ENCODE measurements at places on chromosomes 6 and 20.

DNA sequence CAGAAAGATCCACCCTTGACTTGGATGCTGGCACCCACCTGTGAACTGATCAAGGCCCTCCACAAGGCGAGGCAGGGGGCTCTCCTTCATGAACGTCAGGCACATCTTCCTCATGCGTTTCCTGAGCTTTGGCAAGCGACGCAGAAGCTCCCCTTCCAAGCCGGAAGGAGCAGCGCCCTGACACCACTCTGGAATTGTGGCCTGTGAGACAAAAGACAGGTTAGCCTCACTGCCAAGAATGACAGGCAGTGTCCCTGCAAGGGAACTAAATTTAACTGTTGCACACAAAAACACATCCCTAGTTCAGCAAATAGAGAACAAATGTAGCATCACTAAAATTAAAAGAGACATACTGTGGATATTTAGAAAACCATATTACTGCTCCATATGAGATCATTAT is 42.0 kb upstream of the LYRM2 start:
- DNase-seq = no peak

DNA sequence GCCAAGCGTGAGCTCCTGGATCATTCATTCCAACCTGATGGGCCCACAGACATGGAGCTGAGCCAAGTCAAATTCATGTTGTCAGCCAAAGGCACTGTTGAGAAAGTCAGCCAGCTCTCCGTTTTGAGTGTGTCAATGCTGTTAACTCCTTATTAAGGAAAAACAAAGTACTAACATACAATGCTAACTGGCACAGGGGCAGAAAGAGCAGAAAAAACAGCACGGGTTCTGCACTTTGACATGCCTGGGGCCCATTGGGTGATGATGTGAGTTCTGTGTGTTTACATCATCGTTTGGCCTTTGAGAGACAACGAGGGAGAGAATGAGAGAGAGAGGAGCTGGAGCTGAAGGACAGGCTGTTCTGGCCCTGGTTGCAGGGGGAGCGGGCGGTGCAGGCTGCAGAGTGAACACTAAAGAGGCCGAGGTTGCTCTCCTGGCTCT is 85.9 kb downstream of the SMOC2 start:
- no peak for DNase-seq

DNA sequence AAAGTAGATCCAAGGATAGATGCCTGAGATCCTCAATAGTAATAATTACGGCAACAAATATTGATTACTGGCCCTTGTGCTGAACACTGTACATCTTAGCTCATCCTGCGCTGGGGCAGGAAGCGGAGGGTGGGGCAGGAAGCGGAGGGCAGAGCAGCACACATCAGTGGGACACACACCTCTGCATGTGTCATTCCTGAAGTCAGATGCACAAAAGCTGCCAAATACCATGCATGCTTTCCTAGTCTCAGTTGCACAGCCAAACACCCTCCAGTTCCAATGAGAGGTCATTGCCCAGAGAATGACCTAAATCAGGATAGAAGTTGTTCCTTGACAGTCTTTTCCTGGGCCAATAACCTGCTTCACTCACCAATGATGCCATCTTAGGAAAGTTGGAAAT is 74.4 kb upstream of the FOXC1 start:
- no peak for DNase-seq

DNA sequence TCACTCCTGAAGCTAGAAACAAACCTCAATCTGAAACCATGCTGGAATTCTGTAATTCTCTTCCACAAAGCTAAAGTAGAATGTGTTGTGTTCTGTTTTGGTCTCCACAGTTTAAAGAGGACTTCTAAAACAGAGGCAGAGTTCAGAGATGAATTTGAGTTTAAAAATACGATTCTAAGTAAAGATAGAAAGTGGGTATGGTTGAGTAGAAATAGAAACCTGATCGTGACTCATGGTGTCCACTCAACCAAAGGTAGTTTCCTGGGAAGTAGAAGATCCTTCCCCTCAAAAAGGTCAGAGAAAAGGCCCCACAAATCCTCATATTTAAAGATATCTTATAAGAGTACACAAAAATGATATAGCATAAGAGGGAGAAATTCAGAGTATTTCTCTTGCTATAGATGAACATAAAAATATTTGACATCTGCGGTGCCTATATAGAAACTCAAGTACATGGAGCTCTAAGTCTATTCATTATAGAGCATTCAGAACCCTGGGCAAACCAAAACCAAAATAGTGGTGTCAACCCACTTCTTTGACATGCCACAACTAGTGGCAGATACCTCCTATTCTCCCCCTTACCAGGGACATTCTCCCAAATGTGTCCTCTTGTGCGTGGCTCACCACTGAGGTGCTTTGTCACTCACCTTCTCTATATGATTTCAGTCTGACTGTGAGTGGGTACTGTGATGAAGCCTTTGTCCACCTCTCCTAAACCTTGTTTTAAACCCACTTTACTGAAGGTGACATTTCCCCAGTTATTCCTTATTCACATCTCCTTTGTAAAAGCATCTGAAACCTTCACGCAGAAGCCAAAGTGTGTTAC is 84.5 kb downstream of the PLCB1 start:
- no peak for DNase-seq

GRCh38 chr6:14089224-14089623 is 28.3 kb upstream of the CD83 start:
- DNase-seq = no peak

GRCh38 chr6:110097443-110097842 is 82.0 kb downstream of the WASF1 start:
- no peak for DNase-seq

- DNase-seq = no peak
Measured at GRCh38 chr6:113696960-113697359, 160.2 kb upstream of the MARCKS start.

- DNase-seq = no peak
Measured at GRCh38 chr6:36912030-36912454, 26.3 kb downstream of the C6orf89 start.

DNA sequence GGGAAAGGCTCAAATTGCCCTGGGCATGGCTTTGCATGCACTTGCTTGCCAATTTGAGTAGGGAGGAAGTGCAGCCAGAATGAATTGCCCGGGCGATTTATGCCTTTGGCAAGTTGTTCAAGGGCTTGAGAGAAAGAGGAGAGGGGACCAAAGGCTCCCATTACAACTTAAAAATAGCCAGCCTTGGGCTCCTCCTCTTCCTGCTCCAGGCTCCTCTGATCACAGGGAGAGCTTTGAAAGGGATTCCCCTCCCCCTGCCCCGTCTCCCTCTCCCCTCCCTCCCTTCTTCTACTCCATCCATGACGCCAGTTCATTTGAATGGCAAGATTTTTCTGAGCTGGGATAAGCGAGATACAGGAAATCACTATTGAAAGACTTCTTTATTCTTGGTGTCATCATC is 304.9 kb upstream of the JAG1 start:
- DNase-seq = no peak

DNA sequence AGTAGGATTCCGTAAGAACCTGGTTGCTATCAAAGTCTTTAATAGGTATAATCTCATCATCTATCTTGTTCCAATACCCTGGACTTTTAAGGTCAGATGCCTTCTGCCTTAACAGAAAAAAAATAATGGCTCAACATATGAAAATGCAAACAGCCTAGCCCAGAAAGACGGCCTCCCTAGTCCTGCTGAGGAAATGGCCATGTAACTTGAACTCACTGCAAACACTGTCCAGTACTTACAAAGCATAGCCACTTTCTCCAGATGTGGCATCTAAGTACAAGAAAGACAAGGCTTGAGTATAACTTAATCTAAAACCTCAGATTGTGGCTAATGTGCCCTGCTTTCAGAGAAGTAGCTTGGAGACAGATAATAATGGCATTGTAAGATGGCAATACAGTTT is 26.5 kb downstream of the FASTKD5 start:
- DNase-seq = no peak

- DNase-seq = no peak
Measured at GRCh38 chr20:16621435-16622141, 48.3 kb upstream of the KIF16B start.

DNA sequence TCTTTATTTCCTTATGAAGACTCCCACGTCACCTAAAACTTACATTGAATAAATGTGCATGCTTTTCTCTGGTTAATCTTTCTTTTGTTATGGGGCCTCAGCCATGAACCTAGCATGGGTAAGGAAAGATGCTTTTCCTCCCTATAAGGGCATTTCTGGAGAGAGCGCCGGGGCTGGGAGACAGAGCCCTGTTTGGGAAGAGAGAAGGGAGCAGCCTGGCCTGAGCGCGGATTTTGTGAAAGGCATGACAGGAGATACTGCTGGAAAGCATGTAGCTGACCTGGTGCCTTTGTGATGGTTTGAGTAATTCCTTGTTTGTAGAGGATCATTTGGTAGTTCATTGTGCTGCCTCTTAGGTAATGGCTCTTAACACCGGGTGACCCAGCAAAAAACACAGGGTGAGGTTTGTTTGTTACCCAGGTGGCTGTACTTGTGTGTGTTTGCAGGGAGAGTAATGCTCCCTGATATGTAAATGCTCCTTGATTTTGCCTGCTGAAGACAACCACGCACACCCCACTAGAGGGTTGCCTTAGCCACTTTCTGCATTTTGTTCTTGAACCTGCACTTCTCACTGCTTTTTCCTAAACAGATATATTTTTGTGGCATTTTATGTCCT is 59.2 kb downstream of the ANKRD6 start:
- no peak for DNase-seq

DNA sequence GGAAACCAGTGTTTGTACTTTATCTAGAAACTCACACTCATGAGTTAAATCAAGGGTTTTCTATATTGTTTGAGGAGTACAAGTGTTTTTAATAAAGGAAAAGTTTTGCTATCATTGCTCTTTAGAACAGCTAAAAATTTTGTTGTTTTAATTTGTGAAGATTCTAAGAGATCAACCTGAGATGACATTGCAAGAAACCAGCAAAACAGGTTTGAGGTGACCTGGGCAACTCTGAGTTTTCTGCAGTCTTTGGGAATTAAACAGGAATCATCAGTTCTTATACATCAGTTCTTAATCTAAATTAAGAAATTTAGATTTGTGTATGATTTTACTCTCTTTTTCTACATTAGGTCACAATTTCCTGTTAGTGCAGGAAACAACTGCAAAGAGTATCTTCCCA is 114.5 kb downstream of the JAG1 start:
- no peak for DNase-seq

GRCh38 chr6:113809826-113810225 is 47.3 kb upstream of the MARCKS start:
- DNase-seq = no peak

GRCh38 chr6:142934106-142934505 is 10.9 kb downstream of the HIVEP2 start:
- DNase-seq = no peak

- no peak for DNase-seq
Measured at GRCh38 chr6:107578642-107579341, 88.9 kb downstream of the SOBP start.

DNA sequence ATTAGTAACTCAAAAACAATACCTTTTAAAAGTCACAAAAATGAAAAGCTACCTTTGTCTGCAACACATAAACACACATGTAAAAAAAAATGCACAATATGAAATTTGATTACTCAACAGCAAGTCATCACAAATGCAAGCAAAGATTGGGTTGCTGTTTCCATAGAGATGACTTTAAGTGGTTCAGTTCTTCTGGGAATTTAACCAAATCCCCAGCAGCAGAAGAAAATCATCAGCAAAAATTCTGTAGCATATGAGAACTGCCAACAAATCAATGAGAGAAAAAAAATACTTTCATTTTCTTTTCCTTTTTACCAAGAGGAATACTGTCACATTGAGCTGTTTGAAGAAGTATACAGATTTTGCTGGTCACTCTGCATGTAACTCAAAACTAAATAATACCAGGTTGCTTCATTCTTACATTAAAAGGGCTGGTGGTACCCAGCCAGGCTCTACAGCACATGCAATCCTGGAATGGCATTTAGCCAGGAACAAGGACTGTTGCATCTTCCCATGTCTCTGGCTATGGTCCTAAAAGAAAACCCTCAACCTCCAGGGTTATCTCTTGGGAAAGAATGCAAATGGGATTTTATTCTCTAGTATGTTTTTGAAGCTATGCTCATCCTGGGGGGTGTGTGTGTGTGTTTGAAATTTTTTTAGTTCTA is 158.3 kb downstream of the OPRM1 start:
- no peak for DNase-seq

GRCh38 chr6:164926686-164927085 is 382.7 kb downstream of the C6orf118 start:
- no peak for DNase-seq

DNA sequence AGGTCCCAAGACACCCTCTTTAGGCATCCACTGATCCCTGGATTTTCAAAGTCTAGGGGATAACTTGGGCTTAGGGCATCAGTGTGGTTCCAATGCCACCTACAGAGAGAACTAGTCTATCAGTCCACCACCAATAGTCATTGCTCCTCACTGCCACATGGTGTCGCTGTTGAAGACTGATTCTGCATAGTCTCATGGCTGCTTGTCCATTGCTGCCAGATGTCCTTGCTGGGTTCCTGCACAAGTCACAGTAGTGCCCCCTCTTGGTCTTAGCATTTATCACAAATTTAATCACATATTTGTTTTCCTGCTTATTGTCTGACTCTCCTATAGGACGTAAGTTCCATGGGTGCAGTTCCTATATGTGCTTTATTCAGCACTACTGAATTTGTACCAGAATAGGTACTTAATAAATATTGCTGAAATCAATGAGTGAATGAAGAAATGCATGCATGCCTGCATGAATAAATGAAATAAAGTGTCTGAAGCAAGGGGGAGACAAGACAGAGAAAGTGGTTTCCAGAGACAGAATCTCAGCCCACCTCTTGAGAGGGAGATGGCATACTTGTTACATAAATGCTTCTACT is 45.9 kb upstream of the RALY start:
- DNase-seq = peak; percentile 43

DNA sequence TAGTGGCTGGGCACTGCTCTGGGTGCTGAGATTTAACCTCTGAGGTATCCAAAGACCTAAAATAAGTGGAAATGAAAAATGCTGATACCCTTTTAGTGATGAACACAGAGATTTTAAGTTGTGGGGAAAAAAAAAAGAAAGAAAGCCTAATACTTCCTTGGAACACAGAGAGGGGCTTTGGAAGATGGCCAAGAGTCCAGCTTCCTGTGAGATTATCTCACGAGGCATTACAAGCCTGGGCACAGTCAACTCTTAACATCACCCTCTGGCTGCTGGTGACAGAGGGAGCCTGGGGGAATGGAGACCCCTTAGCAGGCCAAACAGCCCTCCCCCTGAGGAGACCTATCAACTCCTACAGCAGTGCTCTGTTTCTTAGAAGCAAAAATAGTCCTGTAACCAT is 19.7 kb downstream of the BTN2A1 start:
- no peak for DNase-seq
